ENCODE measurements at places on chromosomes 2 and 18.

GRCh38 chr2:97354576-97354975 lies 235.1 kb downstream of the ANKRD36B start:
- DNase-seq = no peak

- DNase-seq = no peak
These were observed 1690.4 kb upstream of the SLC39A10 start for GRCh38 chr2:193966590-193966989.

GRCh38 chr2:158723921-158724802 lies 71.0 kb upstream of the DAPL1 start:
- DNase-seq = no peak

DNA sequence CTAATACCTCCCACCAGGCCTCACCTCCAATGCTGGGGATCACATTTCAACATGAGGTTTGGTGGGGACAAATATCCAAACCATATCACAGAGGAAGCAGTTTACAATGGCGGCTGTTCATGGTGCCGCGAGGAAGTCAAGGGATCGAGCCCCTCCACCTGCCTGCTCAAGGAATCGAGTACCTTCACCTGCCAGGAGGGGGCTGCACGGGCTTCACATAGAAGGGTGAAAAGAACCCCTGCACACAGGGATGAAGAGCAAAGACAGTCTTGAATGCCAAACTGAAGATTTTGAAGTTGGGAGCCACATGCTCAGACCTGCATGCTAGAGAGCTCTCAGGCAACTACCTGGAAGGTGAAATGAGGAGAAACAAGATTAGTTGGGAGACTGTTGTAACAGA lies 110.3 kb downstream of the KCNF1 start:
- no peak for DNase-seq

GRCh38 chr2:31270822-31271231 lies 36.9 kb downstream of the EHD3 start:
- DNase-seq = no peak

GRCh38 chr18:58562146-58562998 lies 66.5 kb downstream of the ALPK2 start:
- DNase-seq = no peak

- no peak for DNase-seq
These were observed 7.5 kb downstream of the MAP4K4 start for GRCh38 chr2:101704816-101705578.

DNA sequence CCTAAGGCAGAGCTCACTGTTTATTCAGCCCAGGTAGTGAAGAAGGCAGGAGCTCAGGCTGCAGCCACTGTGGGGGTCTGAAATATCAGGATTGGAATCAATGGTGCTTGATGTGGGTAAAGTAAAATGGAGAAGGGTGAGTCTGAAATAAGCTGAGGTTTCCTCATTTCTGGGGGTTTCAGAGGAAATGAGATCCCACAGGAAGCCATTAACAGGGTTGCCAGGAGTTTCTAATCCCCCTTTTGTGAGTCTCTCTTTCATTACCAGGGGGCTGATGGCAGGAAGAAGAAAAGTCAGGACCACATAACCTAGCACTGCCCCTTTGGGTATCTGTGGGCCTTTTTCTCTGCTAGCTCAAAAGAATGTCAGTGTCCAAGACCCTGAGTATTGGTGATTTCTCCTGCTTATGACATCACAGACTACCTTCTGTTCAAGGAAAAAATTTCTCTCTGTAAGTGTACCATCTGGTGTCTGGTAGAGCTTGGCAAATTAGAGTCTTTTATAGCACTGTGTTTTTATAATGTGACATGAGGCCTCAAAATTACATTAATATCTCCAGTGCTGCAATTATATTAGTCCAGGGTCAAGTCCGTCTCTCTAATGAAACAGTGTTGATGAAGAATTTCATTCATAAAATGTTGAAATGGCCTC lies 56.0 kb downstream of the LBH start:
- no peak for DNase-seq

DNA sequence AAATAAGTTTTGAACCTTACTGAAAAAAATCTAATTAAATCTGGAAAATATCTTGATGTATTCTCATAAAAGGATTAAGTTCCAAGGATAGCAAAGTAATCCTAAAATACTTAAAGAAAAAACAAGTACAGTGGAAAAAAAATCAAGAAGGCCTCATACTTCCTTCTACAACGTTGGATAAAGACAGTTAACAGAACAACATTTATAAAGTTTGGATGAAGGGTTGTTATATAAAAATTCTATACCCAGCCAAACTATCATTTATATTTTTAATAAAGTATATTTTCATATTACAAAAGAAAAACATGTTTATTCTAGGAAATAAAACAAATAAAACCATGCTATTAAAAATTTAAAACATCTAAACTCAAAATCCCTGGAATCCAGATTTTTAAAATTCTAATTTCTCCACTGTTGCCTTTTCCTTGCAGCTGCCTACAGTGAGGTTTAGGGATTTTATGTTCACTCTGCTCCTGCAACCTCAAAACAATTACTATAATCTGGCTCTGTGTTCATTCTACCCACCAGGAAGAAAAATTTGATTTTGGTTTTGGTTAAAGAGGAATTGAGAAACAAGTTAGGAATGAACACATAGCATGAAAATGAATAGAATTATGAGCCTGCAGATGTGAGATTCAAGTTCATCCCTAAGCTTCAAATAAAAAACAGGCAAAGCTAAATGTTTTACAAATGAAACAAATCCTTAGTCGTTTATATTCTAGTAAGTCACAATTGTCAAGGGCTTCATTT lies 142.8 kb downstream of the LPIN1 start:
- DNase-seq = no peak

GRCh38 chr18:45108754-45109153 lies 428.1 kb downstream of the SETBP1 start:
- DNase-seq = no peak

DNA sequence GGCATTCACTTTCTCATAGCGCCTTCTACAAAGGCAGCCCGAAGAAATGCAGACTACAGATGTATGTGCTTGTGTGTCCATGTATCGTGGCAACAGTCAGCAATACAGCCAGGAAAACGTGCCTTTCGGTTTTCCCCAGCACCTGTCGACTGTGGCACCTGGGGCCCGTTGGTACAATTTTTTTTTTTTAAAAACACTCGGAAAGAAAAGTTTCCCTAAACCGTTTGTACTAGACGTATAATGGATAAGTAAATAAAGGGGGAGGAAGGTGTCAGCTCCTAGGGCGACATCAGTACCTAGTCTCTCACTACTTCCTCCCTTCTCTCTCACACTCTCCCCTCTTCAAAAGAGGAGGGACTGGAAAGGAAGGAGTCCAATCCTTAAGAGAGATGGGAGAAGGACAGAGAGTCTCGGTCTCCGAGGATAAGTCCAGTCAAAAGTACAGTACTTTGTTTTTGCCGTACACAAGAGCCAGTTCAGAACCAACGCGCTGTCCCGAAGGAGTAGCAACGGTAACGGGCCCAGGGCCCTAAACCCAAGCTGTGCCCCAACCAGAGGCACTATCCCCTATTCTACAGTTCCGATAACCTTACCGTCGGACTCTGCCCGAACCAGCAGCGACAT lies 759 bp downstream of the PPP4R3B start:
- DNase-seq = no peak

DNA sequence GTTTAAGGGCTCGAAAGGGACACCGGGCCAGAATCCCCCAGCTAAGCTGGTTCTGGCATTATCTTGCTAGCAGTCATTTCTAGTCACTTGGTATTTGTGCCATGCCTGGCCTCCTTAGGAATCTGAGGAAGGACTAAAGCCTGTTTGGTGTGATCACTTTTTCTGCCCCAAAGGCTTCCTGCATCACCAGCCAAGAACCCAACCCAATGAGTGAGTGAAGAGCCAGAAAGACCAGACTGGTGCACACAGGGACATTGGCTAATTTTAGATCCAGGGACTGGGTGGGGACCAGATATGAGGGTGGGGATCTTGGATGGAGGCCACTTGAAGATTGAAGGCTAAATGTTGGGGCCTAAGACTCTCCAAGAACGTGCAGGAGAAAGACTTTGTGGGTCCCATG lies 411.9 kb upstream of the TNP1 start:
- DNase-seq = no peak

DNA sequence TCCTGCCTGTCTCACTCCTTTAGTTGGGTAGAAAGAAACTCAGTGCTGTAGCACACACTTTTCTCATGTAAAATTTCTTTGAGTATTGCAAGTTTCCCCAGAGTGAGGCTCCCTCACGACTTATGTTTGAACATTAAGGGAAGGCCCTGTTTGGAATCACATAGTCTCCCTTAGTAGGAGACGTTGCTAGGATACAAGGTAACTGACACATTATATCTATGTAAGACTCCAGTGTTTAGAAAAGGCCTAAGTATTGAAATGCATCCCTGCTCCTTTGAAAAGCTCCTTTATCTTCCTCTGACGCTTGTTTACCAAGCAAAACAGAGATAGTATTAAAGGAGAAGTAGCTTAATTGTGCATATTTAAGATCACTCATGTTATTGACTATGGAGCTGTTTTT lies 248.2 kb downstream of the PHLPP1 start:
- no peak for DNase-seq

GRCh38 chr18:59952283-59953007 lies 52.6 kb downstream of the PMAIP1 start:
- DNase-seq = no peak

GRCh38 chr2:233828546-233829192 lies 25.7 kb downstream of the HJURP start:
- no peak for DNase-seq

- no peak for DNase-seq
These were observed 422.2 kb downstream of the SETBP1 start for GRCh38 chr18:45102863-45103262.

DNA sequence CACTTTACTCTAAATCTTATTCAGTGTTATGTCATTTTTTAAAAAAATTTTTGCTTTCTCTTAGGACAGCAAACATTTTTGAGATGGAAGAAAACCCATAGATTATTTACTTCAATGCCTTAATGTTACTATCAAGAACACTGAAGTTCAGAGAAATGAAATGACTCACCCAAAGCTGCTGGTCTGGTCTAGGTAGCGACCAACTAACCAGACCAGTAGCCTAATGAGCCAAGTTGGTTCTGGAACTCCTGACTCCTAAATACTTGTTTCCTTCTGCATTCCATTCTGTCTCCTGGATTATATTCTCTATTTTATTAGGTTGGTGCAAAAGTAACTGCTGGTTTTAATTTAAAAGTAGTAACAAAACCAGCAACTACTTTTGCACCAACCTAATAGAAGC lies 35.4 kb downstream of the SLC8A1 start:
- DNase-seq = no peak

GRCh38 chr2:172947461-172948153 lies 128.0 kb upstream of the MAP3K20 start:
- no peak for DNase-seq

DNA sequence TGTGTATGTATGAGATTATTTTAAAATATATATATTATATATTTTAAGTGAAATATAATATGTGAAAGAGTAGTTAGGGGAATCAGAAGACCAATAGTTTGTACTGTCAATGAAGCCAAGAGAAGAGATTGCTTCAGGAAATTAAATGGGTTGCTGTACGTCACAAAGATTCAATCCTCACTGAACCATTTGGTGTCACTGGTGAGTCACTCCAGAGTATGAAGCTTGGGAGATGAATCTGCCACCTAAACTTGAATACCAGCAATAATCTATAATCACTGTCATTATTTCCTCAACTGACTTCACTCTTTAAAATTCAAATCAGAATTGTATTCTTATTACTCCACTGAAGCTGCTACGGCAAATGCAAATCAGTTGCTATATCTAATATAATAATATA lies 41.9 kb upstream of the SCN9A start:
- DNase-seq = no peak

DNA sequence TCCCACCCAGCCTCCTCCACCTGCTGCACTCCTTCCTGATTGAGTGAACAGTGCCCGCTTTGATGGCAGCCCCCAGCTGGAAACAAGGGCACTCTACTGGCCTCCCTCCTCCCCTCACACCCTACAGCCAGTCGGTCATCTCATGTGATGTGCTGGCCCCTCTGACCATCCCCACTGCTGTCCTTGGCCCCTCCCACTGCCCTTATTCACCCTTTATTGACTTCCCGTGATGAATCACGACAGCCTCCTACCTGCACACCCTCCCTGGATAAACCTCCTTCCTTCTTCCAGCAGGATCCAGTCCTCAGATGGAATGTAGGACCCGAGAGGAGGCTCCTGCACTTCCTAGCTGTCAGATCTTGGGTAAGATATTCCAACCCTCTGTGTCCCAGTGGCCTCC lies 186.5 kb upstream of the SH3BP4 start:
- DNase-seq = no peak

GRCh38 chr2:218863021-218863520 lies 3.5 kb downstream of the WNT6 start:
- DNase-seq = no peak

- no peak for DNase-seq
These were observed 1176.5 kb upstream of the TMEFF2 start for GRCh38 chr2:193371200-193371599.

DNA sequence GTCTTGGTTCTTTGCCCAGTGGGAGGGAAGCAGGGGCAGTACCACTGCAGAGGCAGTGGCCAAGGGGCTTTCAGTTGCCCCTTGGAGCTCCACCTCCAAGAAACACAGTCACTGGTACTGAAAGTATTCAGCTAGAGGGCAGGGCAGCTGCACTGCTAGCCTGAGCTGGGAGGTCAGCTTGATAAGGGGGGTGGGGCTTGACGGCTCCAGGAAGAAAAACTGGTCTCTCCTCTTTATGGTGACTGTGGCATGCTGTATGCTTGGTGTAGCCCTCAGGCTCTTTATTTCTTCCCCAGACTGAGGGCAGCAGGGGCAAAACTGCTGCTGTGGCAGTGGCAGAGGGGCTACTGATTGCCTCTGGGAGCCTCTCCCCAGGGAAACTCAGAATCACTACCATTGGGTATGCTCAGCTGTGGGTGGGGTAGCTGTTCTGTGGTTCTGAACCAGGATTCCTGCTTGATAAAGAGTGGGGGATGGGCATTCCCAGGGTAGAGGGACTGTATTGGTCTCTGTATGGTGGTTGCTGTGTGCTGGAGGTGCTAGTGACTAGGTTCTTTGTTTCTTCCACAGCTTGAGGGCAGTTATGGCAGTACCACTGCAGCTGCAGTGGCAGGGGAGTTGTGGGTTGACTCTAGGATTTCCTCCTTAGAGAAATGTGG lies 134.6 kb upstream of the SCN7A start:
- no peak for DNase-seq

DNA sequence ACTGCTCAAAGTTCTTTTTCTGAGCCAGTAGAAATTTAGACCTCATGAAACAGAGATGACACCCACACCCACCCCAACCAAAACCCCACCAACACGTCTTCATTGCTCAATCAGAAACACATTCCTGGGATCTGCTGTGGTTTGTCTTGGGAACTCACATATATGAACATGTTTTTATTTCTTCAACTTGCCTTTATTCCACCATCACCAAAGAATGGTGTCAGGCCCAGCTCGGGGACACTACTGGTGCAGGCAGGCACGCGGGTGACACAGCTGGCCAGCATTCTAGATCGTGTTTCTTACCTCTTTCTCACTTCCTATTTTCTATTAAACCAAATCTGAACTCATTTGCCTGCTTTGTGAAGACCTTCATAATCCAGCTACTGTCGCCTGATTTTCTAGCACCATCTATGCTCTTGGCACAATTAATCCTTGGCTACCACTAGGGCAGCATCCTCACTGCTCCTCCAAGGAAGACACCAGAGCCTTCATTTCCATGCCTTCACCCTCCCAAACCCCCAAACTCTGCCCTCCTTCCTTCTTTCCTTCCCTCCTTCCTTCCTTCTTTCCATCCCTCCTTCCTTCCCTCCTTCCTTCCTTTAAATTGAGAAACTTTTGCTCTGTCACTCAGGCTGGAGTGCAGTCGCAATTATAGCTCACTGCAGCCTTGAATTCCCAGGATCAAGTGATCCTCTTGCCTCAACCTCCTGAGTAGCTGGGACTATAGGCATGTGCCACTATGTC lies 157.1 kb downstream of the BCL2 start:
- no peak for DNase-seq
